Left ventricle myocardium superior (tissue), 1 donor: ENCODE measurements at places on chromosomes 4 and X. TPM values are rescaled to one million over a fixed set of nuclear protein-coding genes. Genes with fewer than 3 reads are reported as not detected.

DNA sequence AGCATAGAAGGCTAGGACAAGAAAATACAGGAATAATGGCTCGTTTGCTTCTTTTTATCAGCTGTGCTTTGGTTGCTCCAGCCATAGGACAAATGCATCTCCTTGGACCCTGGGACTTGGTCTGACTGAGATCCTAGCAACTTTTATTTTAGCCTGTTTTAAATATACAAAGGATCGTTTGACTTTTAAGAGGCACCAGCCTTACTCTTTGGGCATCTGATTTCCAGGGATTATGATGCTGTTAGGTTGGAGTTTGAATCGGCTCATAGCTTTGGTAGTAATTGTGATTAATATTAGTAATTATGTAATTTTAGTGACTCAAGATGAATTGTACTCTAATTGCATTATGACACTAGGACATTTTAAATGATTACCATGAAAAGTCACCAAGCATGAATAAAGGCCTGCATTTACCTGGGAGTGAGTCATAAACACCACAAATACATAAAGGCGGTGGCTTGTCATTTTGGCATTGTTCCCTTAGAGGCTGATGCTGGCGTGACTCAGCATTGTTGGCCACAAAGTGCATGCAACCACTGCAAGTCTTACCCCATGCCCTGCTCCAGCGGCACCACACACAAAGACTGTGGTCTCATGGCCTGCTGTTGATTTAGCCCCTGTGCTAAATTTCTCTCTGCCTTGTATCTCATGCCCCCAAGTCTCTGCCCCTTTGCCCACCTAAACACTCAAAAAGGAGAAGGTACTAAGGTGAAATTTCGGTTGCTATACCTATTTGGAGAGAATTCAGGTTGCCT, 12.4 kb downstream of the GPAT3 start:
- DNase-seq, result peak; percentile 67

GRCh38 chr4:71855944-71856343, 72.1 kb upstream of the GC start:
- no peak for DNase-seq

- DNase-seq, result peak; percentile 14
These were observed 24.8 kb upstream of the MSANTD1 start for GRCh38 chr4:3223956-3224748.

GRCh38 chr4:83255584-83255983, 29.0 kb downstream of the COQ2 start:
- DNase-seq, result no peak

DNA sequence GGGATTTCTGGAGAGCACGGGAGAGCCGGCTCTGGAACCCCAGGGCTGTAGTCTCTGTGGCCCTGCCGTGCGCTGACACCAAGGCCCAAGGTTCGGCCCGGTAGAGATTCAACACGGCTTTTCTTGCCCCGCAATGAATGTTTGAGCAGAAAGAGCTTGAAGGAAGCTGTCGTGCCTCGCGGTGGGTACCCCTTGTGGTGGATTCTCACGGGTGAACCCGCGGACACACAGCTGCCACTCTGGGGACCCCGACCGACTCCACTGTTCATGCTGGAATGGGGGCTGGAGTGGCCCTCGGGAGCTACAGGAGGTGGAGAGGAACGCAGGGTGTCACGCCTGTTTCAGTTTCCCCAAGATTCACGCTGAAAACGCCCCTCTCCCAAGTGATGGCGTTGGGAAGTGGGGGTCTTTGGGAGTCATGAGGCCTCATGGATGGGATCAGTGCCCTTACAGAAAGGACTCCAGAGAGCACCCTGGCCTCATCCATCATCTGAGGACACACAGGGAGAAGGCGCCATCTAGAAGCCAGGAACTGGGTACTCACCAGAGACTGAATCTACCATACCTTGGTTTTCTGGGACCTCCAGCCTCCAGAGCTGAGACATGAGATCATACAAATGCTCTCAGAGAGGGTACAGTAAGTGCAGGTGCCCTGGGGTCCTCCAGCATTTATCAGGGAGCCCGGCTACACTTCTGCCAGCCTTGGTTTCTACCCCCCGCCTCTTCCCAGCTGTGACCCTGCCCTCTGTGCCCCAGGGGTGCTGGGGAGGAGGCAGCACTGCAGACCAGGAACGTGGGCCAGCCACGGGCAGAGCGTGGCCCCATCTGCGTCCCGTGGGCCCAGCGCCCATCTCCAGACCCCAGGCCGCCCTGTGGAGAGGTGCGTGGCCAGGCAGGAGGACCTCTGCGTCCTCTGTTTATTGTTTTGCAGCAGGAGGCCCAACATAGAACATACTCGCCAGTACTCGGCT, 6.4 kb downstream of the SLC25A6 start:
- DNase-seq, result peak; percentile 34

- DNase-seq, result no peak
These were observed 192.4 kb upstream of the AR start for GRCh38 chrX:67351411-67351810.

DNA sequence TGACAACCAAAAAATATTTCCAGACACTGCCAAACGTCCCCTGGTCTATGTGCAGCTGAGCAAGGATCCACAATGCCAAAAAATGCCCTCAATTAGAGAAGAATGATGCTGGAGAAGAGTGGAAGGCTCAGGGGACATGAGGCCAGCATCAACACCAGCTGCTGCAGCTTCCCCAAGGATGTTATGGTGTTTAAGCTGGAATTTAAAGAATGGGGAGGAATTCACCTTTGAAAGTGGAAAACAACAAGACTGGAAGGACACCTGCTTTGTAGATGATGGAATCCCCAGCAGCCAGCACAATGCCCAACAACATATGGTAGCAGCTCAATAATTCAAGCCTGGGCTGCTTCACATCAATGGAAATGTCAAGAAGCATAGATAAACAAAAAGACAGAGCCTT, 20.3 kb upstream of the SMPX start:
- DNase-seq, result no peak

- DNase-seq, result no peak
These were observed 124.6 kb downstream of the HUWE1 start for GRCh38 chrX:53561912-53562311.

DNA sequence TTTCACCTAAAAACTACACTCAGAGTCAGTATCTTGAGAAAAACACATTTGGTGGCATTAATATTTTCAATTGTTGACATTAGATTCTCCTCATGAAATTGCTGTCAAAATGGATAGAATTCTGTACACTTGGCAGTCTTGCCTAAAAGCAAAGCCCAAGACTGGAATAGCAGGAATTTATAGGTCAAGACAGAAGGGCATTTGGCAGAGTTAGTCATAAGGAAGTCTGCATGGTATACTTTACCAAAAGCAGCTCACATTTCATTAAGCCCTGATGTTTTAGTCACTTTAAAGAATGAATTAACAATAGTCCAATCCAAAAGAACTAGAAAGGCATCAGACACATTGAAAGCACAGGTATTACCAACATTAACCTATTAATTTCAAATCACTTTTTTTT, 7.1 kb downstream of the CCDC160 start:
- no peak for DNase-seq

GRCh38 chrX:108299704-108300103, 138.5 kb downstream of the COL4A6 start:
- DNase-seq, result no peak

DNA sequence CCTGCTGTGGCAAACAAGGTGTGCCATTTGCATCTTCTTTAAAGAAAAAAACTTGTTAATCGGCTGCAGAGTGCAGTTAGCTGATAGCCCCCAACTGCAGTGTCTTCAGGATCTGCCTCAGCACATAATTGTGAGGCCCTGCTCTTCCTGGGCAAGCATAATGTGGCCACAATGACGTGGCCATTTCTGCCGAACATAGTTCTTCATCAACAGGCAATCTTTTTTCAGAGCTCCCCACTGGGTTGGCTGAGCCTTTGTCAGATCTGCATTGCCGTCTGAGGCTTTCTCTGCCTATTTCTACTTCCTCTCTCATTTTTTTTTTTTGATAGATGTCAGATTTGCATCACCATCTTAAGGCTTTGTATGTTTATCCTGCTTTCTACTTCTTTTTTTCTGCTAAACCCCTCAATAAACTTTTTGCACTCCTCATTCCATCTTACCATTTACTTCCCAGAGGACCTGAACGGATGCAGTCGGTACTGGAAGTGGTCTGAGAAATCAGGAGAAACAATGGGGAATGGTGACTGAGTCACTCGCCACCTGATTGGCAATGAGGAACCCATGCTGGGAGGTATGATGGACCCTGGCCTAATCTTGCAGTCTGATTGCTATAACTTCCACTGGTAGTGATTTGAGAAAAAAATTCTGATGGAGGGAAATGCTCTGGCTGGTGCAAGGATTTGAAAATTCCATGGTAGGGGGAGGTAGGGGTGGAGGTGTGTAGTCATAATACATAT, 21.2 kb upstream of the TAB3 start:
- DNase-seq, result no peak

DNA sequence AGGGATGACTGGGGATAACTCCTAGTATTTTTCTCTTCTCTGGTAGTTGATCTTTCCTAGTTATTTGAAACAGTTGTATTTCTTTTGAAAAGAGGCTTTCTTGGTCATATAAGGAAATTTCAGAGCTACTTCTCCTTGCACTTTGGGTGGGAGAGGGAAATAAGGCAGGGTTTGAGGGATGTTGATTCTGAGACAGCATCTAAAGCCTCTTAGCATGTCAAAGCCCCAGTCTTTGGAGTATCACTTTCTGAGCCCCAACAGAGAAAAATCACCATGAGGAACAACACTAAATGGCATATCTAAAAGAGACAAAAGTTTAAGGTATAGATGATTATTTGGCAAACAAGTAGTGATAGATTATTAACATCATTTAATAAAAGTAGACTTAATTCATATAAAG, 688.1 kb downstream of the TRAM1L1 start:
- DNase-seq, result no peak

GRCh38 chr4:160869899-160870298, 1293.9 kb downstream of the FSTL5 start:
- DNase-seq, result no peak

DNA sequence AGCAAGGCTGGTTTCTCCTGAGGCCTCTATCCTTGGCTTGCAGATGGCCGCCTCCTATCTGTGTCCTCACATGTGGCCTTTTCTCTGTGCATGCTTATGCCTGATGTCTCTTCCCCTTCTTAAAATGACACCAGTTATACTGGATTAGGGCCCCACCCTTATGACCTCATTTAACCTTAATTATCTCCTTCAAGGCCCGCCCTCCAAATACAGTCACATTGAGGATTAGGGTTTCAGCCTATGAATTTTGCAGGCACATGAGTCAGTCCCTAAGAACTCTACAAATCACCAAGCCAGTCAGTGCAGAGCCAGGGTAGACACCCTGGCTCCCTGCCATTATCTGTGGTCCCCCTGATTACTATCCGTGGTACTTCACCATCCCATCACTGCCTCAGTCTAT, 51.6 kb downstream of the MAML3 start:
- DNase-seq, result no peak

GRCh38 chr4:25953740-25954139, 39.7 kb downstream of the SMIM20 start:
- no peak for DNase-seq

The YY2 gene
- total RNA-seq, result 0.57 TPM

The SULT1E1 gene
- not detected for total RNA-seq

The ELF4 gene
- total RNA-seq, result 2.3 TPM

The PRPS2 gene
- 3.9 TPM for total RNA-seq

The AADAT gene
- total RNA-seq, result 1.6 TPM
